ENCODE measurements at places on chromosomes 11 and 22.

- DNase-seq: no peak
Observed at GRCh38 chr11:134417871-134418840, 6.1 kb upstream of the B3GAT1 start.

- DNase-seq: no peak
Observed at GRCh38 chr11:59010708-59011107, 71.4 kb downstream of the GLYATL1 start.

DNA sequence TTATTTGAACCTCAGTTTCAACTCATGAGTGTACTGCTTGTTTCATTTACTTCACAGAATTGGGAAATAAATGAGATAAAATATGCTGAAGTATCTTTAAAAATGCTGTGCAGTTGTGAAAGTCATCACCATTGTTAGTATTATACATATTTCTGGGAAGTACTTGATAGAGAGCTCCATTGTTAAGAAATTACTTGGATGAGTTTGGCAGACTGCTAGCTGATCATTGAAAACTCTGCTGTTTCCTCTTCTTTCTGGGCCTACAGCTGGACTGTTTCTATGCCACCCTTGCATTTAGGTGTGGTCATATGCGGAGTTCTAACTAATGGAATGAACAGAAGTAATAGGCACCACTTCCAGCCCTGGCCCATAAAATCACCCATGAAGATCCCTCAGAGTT, 10.0 kb downstream of the SIK2 start:
- DNase-seq: no peak

DNA sequence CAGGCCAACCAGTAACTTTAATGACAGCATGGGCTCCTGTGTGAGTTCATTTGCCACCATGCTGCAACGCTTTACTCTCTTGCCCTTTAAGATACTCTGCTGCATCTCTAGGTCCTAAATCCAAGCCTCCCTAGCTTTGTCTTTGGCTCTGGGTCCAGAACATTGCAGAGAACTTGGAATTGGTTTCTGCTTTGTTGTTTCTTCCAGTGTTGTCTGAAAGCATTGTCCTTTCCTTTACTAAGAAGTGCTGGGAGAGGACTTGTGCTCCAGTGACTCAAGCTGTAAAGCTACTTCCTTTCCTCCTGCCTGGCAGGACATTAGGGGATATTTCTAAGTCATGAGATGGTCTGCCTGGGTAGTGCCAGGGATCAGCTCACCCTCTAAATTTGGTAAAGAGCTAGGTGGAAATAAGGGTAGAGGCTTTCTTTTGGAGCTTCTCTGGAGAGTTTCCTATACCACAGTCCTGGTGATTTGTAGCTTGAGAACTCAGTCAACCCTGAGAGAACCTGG, 202.5 kb upstream of the CADM1 start:
- DNase-seq: no peak
